ENCODE measurements at places on chromosomes 3 and 15.
A peak's percentile ranks its signal among the peaks of the same experiment; 100 is the strongest.

DNA sequence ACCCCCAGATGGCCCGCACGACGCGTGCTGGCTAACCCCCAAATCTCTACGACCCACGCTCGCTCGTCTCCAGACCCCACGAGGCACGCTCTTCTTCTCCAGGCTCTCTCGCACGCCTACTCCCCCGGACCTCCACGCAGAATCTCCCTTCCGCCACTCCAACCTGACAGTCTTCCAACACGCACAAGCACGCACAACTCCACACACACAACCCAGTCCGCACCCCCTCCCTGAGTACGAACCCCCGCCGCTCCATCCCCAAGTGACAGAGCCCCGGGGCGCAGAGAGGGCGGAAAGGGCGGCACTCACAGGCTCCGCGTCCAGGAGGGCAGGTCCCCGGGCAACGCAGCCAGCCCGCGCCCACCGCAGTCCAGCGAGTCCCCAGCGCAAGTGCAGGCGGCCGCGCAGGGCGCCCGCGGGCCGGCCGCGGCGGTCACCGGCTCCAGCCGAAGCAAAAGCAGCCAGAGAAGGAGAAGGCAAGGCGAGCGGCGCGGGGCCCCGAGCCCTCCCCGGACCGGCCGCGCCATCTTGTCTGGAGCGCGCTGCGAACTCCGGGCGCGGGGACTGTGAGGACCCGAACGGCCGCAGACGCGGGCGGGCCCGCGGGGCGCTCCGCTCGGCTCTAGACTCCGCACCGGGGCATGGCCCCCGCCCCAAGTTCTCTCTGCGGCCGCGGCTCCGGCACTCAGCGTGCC, 794 bp downstream of the LRIG1 start:
- peak; percentile 36 for DNase-seq

- DNase-seq: peak; percentile 12
These were observed 7.8 kb upstream of the SUMF1 start for GRCh38 chr3:4474683-4475490.

- DNase-seq: no peak
These were observed 18.9 kb upstream of the RPL29 start for GRCh38 chr3:52014613-52015012.

GRCh38 chr3:39127269-39127907, 19.9 kb downstream of the TTC21A start:
- no peak for DNase-seq

- no peak for DNase-seq
These were observed 19.0 kb downstream of the ARL14 start for GRCh38 chr3:160695915-160696327.

- no peak for DNase-seq
These were observed 83.8 kb downstream of the FAM174B start for GRCh38 chr15:92571824-92572223.

DNA sequence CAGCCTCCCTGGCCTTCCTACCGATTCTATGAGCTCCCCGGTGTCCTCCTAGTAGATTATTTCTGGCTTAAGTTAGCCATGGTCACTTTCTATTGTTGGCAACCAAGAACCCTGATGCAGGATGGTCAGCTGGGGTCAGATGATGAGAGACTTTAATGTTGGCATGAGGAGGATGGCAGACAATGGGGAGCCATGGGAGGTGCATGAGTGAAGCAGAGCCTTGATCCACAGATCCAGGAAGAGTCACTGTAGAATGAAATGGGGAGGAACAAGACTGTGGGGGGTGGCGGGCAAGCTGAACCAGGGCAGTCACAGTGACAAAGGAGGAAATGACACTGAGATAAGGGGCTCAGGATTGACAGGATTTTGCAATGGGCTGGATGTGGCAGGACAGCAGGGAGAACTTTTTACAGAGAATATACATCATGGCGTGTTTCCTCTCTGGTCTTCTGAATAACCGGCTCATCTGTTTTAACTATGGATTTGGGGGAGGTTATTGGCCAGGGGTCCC, 60.9 kb downstream of the RPLP1 start:
- no peak for DNase-seq

DNA sequence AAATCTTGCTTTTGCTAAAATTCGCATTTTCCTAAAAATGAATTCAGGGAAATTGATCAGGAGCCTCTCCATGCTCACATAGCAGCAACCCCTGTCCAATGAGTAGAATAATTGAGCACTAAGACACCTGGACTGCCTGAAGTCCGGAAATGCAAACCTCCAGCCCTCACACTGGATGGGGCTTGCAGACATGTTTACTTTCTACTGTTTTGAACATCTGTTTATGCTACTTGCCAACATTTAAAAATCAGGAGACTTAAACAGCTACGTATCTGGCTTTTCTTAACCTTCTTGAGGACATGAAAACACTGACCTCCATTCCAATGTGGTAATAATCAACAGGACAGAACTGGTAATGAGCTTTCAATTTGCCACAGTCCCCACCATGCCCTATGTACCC, 184.4 kb downstream of the SHOX2 start:
- no peak for DNase-seq

GRCh38 chr3:65339192-65339740, 651.5 kb upstream of the ADAMTS9 start:
- DNase-seq: no peak

DNA sequence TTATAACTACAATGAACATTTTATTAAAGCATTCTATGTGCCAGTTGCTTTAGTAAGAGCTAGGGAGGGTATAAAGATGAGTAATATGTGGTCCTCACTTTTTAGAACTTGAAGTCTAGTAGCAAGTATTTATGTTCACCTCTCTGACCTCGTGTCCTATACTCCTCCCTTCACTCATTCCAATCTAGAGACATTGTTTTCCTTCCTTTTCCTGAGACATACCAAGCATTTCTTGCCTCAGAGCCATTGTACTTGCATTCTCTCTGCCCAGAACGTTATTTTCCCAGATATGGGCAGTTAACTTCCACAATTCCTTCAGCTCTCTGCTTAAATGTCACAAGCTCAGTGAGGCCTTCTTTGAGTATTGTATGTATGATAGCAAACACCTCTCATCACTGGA, 408.6 kb downstream of the PDCD6IP start:
- no peak for DNase-seq

DNA sequence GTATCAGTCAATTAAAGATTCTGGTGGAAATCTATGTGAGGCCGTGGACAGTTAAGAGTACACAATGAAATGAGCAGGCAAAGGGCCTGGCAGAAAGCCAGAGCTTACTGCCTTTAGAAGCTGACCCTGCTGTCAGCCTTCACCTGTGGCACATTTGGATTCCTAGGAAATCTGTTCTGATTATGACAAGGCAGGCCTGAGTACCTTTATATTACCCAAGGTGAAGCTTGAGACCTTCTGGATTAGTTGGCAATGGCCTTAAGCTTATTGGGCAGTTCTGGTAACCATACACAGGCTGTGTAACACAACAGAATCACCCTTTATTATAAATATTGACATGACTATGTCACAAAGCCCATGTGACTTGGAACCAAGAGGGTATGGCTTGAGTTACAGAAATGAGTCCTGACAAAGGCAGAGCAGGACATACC, 43.2 kb downstream of the NBEAL2 start:
- DNase-seq: no peak

GRCh38 chr3:146664403-146664802, 59.3 kb upstream of the PLSCR5 start:
- no peak for DNase-seq

GRCh38 chr3:138442433-138442832, 8.0 kb downstream of the ESYT3 start:
- DNase-seq: no peak

DNA sequence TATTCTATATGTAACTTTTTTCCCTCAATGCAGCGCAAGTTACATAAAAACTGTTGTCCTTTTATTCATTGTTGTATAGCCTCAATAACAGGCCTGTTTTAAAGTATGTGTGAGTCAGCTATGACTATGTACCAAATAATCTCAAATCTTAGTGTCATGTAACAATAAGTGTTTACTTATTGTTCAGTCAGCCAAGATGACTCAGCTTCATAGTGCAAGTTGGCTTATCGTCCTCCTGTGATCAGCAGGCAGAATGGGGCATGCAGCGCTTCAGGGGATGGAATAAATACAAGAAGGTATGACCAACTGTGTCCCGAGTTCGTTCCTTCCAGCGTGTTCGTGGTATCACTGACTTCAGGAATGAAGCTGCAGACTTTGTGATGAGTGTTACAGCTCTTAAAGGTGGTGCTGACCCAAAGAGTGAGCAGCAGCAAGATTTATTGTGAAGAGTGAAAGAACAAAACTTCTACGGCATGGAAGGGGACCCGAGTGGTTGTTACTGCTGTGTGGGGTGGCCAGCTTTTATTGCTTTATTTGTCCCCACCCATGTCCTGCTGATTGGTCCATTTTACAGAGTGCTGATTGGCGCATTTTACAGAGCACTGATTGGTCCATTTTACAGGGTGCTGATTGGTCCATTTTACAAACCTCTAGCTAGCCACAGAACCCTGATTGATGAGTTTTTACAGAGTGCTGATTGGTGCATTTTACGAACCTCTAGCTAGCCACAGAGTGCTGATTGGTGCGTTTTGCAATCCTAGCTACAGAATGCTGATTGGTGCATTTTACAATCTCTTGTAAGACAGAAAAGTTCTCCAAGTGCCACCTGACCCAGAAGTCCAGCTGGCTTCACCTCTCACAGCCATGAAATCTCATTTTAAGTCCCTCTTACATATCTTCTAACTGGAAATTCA, 1016.0 kb downstream of the MCTP2 start:
- DNase-seq: no peak

DNA sequence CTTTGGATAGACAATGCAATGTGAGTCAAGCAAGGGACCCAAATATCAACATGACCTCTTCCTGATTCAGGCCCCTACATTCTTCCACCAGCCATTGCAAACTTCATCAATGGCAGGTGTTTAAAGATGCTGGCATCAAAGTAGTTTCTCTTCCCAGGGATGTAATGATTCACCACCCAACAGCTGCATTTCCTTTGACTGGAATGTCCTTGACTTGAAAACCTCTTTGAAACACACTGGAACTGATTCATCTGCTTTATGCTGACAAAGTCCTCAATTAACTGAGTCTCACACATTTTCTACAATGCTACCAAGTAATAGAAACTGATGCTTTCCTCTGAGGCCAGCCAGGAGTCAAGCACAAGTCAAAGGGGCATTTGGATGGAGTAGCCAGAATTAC, 385.5 kb downstream of the GBE1 start:
- DNase-seq: no peak

DNA sequence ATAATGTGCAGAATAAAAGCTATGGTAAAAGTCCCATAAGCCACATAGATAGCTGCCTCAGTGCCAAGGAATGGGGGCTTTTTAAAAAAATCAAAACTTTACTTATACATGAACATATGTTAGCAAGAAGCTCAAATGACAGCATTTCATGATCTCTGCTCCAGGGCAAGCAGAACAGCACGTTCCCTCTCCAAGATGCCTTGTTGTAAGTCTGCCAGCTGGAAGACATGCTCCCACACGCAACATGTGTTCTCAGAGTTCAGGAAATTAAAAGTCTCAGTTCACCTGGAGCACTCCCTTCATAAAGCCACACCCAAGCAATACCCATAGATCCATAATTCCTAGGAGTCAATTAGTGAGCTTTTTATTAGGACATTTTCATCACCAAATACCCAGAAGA, 52.2 kb downstream of the ABI3BP start:
- no peak for DNase-seq

DNA sequence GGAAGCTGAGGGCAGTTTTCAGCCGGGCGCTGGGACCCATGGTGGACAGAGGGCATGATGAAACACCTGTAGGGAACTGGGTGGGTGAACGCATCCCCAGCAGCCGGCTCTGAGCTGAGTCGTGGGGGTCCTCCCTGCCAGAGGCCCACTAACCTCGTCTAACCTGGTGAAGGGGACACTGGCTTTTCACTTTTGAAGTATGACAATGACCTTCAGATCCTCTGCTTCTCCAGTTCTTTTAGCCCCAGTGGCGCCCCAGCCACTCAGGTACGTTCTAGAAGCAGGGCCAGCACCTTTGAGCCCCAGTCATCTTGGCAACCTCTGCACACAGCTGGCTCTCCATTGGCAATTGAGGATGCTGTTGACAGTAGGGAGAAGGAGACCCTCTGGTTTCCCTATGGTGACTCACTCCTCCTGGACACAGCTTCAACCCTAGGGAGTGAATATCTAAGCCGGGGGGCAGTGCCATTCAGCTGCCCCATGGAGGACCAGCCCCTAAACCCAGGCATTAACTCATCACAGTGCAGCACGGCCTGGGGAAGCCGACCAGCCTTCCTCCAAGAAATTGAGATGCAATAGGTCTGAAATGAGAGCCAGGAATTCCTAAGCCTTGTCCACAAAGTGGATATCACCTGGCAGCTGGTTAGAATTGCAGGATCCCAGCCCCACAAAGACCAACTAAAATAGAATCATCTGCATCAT, 46.1 kb downstream of the CMTM6 start:
- no peak for DNase-seq

- DNase-seq: peak; percentile 54
These were observed 1.3 kb downstream of the DNAH1 start for GRCh38 chr3:52317208-52318000.

DNA sequence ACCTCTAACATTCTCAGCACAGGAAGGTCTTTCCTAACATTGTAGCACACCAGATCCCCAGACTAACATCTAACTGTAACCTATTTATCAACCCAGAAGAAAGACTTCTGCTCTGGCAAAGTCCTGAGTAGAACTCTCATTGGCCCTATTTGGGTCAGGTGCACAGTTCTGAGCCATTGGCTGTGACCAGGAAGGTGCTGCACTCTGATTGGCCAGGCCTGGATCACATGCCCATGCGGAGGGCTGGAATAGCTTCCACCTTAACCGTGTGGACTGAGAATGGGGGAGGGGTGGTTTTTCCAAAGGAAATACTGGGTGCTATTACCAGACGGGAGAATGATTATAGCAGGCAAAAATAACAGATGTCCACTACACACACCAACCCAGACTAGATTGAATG, 11.5 kb downstream of the FEZF2 start:
- no peak for DNase-seq

DNA sequence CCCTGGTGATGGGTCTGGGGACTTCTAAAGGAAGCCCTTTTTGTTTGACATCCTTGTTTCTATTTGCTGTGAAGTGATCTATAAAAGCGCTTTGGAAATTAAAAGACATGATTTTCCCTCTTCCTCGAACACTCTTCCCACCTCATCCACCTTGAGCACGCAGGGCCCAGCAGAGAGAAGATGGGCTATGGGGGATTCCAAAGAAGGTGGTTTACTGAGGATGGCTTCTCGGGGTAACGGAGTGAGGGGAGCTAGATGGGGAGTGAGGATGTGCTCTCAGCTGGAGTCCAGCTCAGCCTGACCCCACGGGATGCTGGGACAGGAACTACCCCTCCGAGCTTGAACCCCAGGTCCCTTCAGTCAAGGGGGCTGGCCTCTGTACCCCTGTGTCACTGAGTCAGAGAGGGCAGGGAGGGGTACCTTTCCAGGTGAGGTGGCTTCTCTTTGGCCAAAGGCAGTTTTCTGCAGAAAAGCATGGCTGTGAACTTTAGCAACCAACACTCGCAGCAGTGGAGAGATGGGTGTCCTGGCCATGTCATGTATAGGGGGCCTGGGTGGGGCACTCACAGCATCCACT, 180.7 kb upstream of the SMAD3 start:
- DNase-seq: no peak
